T-helper 2 cell (primary cell): ENCODE measurements at places on chromosomes 1 and 21.

DNA sequence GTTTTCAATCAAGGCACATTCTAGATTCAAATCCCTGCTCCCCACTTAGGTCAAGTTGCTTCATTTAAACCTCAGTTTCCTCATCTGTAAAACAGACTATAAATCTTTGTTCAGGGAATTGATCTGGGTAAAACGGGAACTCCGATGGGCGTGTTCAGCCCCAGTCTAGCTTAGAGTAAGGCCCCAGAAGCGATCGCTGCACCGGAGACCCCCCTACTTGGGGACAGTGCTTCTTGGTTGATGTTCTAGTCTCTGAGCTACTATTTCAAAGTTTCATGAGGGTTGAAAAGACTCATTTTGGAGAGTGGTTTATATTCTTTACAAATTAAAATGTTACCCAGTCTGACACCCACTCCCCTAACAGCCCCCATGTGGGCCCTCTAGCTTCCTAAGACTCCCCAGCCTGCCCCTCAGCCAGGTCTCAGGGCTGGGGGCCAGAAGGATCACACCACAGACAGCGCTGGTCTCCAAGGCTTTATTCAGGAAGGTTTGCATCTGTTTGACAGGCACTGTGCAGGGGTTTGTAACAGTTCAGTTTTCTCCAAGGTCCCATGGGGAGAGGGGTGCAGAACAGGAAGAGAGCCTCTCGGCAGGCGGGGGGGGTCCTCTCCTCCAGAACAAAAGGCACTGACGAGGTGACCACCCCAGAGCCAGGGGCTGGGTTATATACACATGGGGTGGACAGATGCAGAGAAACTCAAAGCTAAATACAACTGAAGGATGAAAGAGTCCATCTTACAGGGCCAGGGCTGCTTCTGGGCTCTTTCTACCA is 82.9 kb downstream of the STUM start:
- no peak for DNase-seq

DNA sequence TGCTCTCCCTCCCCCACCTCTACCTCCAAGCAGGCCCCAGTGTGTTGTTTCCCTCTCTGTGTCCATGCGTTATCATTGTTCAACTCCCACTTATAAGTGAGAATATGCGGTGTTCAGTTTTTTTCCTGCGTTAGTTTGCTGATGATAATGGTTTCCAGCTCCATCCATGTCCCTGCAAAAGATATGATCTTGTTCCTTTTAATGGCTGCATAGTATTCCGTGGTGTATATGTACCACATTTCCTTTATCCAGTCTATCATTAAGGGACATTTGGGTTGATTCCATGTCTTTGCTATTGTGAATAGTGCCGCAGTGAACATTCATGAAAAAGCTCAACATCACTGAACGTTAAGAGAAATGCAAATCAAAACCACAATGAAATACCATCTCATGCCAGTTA is 58.6 kb downstream of the DNAH14 start:
- DNase-seq = no peak

DNA sequence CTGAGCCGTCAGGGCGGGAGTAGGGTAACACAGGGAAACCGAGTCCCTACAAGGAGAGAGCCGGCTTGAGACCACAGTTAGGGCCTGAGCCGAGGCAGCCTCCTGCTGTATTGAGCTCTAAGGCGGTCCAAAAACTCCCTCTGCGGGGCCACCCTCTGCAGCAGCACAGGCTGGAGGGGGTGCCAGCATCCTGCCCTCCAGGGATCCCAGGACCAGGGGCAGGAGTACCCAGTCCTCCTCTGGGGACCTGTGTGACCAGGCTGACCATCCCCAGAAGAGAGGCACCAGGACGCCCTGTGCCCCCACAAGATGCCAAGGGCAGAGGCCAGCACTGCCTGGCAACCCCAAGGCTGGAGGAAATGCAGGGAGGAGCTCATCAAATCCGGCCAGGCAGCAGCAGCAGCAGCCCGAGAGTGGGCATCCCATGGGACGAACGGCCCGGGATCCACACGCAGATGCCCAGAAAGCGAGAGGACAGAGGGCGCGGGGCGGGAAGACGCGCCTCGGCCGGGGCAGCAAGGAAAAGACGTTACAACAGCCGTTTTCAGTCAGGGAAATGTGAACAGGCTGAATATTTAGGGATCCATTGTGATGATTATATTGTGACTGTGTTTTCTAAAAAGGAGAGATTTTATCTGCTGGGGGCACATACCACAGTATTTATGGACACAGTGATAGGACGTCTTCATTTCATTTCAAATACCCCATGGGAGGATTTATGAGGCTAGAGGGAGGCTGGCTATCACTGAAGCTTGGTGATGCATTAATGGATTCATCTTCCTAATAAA is 57.1 kb upstream of the COL18A1 start:
- no peak for DNase-seq

GRCh38 chr1:61287734-61288133 is 205.4 kb downstream of the NFIA start:
- DNase-seq = no peak

DNA sequence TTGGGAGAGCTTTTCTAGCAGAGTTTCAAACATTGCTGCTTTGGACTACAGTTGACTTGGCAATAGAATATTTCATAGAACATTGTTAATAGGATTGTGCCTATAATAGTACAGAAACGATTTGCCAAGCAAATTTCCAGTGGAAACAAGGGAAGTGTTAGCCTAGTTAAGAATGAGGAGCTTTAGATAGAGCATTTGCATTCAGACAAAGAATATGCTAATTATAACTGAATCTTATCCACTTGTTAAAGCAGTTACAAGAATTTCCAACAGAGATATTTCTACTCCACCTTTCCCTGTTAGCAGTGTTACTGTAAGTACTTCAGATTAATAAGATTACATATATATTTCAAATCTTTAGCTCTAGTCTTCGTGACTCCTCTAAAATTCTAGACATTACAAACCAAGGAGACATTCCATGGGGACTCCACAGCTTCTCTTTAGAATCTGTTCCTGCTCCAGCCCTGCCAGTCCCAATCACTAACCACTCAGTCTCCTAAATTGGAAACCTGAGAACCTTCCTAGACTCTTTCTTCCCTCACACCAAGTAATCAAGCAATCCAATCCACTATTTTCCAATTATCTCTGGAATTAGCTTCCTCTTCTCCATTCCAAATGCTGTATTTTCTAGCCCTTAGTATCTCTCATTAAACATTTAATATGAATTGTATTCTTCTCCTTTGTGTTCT is 141.8 kb upstream of the PBX1 start:
- DNase-seq = no peak

DNA sequence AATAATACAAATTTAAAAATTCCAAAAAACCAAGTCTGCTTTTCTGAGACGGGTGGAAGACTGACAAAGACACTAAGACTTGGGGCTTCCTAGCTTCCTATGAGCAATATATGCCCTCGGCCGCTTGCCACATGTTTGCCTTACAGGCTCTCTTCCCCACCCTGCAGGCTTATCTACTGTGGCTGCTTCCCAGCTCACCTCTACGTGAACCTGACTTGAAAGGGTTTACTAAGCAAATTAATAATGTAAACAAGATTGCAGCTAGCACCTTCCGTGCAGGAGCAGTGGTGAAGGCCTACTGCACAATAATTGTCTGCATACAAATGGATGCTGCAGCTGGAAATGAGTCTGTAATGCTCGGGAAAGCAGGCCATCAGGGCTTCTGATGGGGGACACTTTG is 152.9 kb upstream of the DAB1 start:
- no peak for DNase-seq

- no peak for DNase-seq
Observed at GRCh38 chr1:213415691-213416380, 364.8 kb downstream of the RPS6KC1 start.
